ENCODE measurements at places on chromosomes 2 and 18.

GRCh38 chr2:85250045-85250444, 77.7 kb downstream of the TGOLN2 start:
- DNase-seq = no peak

DNA sequence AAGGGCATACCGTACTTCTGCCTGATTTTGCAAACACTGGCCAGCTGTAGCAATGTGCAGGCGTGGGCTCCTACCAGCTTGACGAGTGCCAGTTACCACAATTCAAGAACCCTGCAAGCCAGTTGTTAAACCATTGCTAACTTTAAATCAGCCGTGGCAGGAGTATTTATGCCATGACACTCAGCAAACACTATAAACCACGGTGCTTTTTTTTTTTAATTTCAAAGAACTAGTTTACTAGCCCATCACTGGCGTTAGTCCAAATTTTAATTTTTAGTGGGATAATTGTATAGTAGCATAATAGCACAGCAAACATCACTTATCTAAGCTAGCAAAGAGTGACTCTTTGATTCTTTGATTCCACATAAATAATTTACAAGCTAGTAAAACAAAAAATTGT, 111.1 kb downstream of the COL4A4 start:
- no peak for DNase-seq

DNA sequence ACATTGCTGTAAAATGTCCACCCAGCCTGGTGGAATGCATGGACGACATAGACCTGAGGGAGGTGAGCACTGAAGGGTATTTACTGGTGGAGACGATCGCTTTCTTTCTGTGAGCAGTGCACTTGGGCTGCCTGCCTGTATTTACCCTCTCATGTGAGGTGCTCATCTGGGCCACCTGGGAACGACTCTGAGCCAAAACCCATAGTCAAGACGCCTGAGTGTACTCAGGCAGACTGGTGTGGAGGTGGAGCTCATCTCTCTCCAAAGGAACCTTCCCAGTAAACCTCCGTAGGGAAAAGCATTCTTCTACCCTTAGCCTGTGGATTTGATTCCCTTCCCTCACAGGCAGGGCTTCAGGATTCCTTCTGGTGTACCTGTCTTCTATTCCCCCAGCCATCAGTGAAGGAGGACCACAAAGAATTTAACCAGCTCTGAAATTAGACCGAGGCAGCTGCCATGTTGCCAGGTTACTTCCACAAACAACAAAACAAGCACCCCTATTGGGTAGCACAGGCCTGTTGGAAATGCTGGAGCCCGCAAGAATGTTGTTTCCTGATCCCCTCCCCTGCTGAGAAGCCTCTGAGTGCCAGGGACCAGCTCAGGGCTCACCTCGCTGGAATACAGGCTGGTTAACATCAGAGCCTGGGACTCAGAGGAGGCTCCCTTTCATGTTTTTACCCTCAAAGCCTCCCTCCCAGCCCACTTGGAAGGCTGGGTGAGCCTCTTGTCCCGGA, 47.5 kb upstream of the TXNDC2 start:
- DNase-seq = no peak

- no peak for DNase-seq
Measured at GRCh38 chr2:54704688-54705605, 18.5 kb upstream of the EML6 start.

DNA sequence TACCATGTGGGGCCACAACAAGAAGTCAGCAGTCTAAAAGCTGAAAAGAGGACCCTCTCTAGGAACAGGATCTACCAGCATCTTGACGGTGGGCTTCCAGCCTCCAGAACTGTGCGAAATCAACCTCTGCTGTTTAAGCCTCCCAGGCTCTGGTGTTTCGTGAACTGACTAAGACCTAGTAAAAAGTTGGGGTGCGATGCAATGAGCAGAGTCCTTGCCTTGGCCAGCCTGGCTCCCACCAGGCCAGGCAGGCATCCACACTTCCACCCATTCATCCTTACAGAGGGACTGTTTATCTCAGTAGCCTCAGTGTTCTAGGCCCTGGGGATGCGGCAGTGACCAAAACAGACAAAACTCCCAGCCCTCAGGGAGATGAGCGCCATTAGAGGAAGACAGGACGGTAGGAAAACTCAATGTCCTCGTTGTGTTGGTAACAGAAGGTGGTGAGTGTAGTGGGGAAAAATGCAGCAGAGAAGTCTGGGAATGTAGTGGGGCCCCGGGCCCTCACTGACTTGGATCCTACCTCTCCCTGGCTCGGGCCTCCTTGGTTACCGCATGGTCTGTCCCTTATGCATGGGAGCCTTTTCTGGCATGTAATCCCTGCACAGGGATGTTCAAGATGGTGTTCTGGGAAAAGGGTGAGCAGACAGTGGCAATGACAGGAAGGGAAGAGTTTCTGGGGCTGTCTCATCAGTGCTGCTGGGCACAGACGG, 271.8 kb upstream of the HS6ST1 start:
- DNase-seq = no peak

GRCh38 chr18:9946831-9947230, 33.0 kb downstream of the VAPA start:
- no peak for DNase-seq

GRCh38 chr2:66696886-66697285, 262.0 kb downstream of the MEIS1 start:
- DNase-seq = no peak

GRCh38 chr2:43270930-43271615, 44.7 kb upstream of the ZFP36L2 start:
- no peak for DNase-seq

DNA sequence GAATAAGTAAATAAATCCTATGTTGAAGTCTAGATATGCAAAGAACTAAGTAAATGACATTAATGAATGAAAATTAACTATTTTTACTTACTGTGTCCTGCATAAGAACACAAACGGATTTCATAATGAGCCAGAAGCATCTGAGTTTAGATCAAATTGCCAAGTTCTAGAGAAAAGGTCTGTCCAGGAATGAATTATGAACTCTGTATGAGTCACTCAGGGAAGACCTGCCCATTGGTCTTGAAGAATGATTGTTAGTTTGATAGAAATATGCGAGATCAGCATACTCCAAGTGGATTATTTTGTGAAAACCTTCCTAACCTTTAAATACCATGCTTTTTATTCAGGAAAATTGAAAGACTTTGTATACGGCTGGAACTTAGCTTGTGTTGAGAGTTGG, 189.5 kb downstream of the DOK6 start:
- DNase-seq = no peak

DNA sequence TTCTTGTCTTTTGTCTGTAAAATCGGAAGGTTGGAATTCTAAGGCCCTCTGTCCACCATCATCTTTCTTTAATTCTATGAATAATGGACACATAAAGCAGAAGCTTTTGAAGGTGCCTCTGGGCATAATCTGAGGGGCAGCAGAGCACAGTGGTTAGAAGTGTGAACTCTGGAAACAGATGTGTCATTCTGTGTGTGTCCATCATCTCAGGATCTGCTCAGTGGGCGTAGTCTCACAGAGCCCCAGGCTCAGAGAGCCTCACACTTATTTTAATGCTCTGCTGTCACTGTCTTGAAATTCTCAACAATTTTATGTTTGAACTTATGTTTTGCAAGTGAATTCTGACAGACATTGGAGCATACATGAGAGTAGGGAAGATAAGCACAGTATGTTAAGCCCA, 31.0 kb upstream of the CCDC93 start:
- no peak for DNase-seq

GRCh38 chr2:103396152-103396551, 634.3 kb downstream of the TMEM182 start:
- DNase-seq = no peak
